ENCODE measurements at places on chromosomes 2 and 18.

- no peak for DNase-seq
Measured at GRCh38 chr2:64263315-64263714, 119.1 kb upstream of the PELI1 start.

GRCh38 chr18:48929941-48930713 lies 20.6 kb downstream of the SMAD7 start:
- no peak for DNase-seq

GRCh38 chr2:98771721-98772524 lies 41.0 kb upstream of the MGAT4A start:
- DNase-seq: peak; percentile 38

- DNase-seq: no peak
Measured at GRCh38 chr2:78967294-78967693, 58.2 kb upstream of the REG3G start.

DNA sequence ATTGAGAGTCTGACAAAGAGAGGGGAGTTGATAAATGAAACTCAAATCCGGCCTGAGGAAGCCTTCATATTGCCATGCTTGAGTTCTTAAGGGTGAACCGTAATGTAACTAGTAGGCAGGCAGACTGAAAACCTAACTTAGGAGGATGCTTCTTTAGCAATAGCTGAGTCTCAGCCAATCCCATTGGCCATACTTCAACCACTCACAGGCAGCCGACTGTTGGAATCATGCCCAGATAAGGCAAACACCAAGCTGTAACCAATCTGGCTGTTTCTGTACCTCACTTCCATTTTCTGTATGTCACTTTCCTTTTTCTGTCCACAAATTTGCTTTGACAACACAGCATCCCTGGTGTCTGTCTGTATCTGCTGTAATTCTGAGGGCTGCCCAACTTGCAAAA lies 39.5 kb downstream of the TPRKB start:
- DNase-seq: no peak

DNA sequence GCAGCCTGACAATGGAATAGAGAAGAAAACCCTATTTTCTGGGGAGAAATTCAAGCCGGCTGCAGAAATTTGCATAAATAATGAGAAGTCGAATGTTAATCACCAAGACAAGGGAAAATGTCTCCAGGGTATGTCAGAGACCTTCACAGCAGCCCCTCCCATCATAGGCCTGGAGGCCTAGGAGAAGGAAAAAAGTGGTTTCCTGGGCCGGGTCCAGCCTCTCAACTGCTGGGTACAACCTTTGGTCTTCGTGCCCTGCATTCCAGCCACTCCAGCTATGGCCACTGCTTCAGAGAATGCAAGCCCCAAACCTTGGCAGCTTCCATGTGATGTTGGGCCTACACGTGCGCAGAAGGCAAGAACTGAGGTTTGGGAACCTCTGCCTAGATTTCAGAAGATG lies 6.0 kb upstream of the SCRN3 start:
- DNase-seq: no peak

DNA sequence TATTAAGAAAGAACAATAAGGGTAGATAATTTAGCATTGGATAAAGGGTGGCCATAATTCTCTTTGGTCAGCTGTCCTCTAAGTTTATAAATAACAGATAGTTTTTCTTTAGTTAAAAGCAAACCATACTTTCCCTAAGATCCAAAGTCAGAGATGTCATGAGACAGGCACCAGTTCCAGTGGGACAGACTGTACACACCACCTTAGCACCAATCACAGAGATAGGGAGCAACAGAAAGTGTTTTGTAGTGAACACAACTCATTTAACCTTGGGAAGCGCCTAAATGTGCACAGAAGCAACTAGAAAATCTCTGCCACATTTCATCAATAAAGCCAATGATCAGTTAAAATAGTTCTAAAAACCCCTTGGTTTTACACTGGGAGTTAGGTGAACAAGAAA lies 186.8 kb upstream of the SMAD7 start:
- DNase-seq: no peak

- DNase-seq: no peak
Measured at GRCh38 chr2:42060718-42061619, 13.1 kb downstream of the PKDCC start.

- DNase-seq: peak; percentile 68
Measured at GRCh38 chr2:2613279-2614199, 282.5 kb upstream of the MYT1L start.

GRCh38 chr2:121478996-121479745 lies 51.5 kb upstream of the RNU4ATAC start:
- DNase-seq: no peak

DNA sequence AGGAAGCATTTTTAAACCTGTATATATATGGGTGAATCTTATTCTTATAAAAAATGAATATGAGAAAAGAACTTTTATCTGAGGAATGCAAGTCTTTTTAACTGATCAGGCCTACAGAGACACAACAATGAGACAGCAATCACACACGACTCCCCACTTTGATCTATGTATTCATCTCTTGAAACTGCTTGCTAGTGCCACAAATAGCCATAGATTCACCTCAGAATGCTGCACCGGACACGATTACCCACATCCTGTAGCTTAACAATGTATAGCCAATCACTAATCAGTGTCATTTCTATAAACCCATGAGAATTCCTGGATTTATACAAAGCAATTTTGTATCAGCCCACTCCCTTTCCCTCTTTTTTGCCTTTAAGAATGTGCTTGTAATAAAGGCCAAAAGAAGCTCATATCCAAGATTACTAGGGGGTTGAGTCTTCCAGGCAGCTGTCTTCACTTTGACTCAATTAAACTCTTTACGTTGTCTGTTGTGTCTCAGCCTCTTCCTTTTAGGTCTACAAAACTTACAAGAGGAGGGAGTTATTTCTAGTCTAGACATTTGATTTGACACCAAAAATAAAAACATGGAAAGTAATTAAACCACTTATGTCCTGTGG lies 94.9 kb downstream of the MBD2 start:
- DNase-seq: no peak

- no peak for DNase-seq
Measured at GRCh38 chr2:46179037-46179621, 118.1 kb upstream of the EPAS1 start.

GRCh38 chr2:123518367-123518766 lies 506.7 kb upstream of the CNTNAP5 start:
- DNase-seq: no peak

GRCh38 chr2:70400539-70400938 lies 98.7 kb upstream of the FAM136A start:
- DNase-seq: no peak

DNA sequence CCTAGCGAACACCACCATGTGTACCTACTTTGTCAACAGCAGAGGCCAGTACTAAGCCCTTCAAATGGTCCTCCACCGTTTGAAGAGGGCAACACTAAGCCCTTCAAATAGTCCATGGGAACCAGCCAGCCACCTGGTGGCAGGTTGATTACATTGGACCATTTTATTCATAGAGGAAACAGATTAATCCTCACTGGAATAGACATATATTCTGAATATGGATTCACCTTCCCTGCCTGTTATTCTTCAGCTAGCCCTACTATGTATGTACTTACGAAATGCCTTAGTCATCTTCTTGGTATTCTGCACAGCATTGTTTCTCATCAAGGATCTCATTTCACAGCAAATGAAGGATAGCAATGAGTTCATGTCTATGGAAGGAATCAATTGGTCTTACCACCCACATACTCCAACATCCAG lies 10.0 kb upstream of the ZNF396 start:
- DNase-seq: no peak

DNA sequence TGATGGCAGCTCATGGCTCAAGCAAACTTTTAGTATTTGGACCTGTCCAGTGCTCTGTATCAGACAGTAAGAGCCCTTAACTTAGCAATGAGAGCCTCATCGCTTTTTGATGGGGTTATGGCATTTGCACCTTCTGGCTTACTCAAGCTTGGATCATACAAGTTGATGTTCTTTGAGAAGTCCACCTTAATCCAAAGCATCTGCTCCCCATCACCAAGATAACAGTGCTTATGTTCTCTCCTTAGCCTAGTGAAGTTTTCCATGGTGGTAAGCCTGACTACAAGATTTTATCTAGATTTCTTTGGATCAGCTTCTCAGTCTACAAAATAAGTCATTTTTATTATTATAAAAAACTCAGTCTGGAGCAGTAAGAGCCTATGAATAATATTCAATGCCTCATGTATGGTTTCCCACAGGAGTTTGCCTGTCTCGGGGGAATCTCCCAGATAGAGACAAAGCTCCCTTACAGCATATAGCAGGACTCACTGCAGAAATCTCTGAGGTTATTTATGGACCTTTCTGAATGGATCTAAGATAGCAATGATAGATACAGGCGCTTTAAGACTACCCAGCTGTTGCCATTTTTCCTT lies 472.2 kb upstream of the LINC00305 start:
- DNase-seq: no peak

DNA sequence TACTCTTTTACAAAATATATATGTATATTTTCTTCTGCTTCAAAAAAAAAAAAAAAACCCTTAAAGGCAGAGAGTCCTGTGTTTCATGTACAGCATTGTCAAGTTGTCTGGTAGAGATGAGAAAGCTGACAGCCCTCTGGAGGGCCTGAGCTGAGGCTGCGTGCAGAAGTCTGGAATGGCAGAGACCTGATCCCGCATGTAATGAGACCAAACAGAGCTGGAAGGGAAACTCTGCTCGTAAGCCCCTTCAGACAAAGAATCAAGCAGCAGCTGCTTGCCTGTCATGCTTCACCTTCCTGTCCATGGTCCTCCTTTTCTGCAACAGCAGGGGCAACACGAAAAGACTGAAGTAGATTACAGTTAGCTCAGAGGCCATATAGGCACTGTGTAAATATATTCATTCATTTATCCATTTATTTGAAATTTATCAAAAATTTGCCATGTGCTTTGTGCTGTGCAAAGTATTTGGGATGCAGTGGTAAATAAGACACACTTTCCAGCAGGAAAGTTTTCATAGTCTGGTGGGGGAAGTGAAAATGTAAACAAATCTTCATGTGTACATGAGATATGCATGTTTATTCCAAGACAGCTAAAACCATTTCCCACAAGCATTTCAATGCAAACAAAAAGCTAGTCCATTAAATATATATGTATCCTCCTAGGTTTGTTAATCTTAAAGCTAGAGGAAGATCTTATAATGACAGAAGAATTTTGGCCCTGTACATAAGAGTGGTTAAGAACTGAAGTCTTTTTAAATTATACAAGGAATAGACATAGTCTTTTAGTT lies 912.7 kb downstream of the CPS1 start:
- no peak for DNase-seq

- DNase-seq: no peak
Measured at GRCh38 chr2:1987379-1987778, 243.1 kb upstream of the PXDN start.

DNA sequence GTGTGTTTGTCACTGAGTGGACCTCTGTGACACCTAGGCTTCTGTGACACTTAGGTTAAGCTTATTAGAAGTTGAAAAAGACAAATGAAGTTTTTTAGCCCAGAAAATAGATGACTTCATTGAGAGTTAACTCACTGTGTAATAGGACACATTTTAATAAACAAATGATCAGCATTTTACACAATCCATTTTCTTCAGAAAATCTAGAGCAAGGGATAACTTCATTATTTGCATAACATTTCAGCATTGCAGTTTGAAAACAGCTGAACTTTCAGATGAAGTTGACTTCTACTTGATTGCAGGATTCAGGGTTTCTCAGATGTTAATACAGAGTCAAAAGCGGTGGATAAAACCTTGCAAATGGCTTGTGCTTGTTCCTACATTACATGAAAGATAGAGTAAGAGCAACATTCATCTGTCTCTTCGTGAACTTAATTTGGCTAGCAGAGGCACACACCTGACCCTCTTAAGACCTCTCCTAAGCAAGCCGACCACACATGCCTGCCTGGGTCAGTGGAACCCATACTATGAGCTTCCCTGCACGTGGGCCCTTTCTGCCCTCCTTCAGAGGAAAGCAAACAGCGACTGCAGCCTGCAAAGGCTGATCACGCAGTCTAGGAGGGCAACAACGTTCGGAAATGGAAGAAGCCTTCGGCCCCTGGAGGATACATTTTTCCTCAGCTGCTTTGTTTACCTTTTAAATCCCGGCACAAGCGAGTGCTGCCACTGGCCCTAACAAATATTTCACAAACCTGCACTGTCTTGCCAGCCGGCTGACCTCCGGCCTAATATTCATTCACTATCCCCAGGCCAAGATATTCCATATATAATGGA lies 16.6 kb downstream of the ITGB1BP1 start:
- DNase-seq: no peak

- no peak for DNase-seq
Measured at GRCh38 chr18:70126832-70127231, 78.7 kb downstream of the RTTN start.

DNA sequence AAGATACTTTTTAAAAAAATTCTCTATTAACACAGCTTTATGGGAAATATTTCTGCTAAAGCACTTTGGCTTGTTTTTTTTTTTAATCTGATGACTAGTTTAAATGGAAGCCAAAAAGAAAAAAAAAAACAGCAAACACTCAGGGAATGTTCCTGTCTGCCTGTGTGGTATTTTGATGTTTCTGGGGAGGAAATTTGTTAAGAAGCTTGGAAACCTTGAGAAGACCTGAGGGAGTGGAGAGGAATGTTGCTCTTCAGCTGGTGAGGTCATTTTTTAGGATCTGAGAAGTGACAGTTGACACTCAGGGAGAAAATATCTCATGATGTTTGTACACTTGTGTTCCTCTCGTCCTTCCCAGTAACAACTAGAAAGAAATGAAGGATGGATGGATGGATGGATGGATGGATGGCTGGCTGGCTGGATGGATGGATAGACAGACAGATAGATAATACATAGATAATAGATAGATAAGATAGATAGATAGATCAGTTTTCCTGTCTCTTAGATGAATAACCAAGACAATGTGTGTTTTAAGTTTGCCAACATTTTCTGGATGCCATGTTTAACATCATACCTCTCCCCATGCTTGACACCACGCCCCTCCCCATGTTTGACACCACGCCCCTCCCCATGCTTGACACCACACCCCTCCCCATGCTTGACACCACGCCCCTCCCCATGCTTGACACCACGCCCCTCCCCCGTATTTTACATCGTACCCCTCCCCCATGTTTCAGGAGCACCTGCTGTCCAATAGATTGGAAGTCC lies 84.8 kb downstream of the CTIF start:
- DNase-seq: no peak

- DNase-seq: no peak
Measured at GRCh38 chr2:170745305-170745704, 24.9 kb upstream of the ERICH2 start.

GRCh38 chr2:143463719-143464118 lies 334.5 kb downstream of the ARHGAP15 start:
- no peak for DNase-seq

GRCh38 chr2:31429759-31430438 lies 15.4 kb upstream of the XDH start:
- no peak for DNase-seq

DNA sequence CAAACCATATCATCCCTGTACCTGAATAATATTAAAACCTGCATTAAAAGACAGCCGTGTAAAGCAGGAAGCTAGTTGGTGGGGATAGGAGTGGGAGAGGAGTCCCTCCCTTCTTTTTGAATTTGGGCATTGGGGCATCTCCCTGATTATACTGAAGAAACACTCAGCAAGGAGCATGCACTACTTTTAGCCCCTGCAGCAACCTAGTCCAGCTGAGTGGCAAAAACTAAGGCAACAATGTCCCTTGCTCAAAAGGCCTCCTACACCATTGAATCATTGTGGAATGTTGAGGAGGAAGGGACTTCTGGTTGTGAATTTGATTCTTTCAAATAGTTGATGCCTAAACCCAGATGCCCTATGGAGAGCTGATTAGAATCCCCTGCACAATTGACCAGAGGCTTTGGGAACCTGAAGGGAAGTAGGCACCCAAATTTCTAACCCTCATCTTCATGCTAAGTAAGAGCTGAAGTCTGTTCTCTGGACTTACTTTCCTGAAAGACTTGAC lies 111.7 kb downstream of the DDX1 start:
- no peak for DNase-seq
